ENCODE measurements at places on chromosomes 16 and 17.

DNA sequence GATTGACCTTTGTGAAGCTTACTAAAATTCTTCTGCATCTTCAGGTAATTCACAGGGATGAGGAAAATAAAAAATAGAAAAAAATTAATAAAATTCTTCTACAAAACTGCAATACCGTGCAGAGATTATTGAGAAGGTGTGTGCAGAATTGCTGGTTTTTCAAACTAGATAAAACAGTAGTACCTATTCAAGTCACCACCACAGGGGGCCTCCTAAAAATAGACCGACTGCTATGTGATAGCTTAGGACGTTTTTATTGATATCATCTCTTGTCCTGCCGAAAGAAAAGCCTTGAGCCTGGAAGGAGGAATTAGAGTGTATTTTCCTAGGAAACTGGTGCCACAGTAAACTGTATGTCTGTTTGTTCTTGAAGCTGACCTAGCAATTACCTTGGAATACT is 325.9 kb downstream of the ZFHX3 start:
- no peak for DNase-seq

DNA sequence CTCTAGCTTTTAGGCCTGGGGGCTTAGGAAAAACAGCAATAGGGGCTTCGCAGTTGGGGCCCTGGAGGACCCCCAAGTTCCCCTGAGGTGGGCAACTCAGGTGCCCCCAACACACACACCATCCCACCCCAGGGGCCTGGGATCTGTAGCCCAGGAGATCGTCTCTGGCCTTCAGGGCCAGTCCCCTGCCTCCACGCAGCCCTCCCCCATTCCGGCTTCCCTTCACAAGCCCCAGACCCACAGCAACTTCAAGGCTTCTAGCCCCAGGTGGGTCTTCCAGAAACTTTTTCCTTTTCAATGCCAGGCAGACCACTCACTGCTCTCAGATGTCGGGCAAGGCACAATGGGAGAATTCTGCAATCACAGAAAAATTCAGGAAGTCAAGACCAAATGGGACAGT is 79.4 kb downstream of the C16orf78 start:
- DNase-seq = no peak

- no peak for DNase-seq
Measured at GRCh38 chr17:77467521-77467920, 326.8 kb downstream of the SEC14L1 start.

GRCh38 chr16:88561485-88562359 is 8.5 kb upstream of the ZC3H18 start:
- DNase-seq = peak; percentile 53

GRCh38 chr17:17938388-17939107 is 33.7 kb downstream of the TOM1L2 start:
- DNase-seq = no peak

DNA sequence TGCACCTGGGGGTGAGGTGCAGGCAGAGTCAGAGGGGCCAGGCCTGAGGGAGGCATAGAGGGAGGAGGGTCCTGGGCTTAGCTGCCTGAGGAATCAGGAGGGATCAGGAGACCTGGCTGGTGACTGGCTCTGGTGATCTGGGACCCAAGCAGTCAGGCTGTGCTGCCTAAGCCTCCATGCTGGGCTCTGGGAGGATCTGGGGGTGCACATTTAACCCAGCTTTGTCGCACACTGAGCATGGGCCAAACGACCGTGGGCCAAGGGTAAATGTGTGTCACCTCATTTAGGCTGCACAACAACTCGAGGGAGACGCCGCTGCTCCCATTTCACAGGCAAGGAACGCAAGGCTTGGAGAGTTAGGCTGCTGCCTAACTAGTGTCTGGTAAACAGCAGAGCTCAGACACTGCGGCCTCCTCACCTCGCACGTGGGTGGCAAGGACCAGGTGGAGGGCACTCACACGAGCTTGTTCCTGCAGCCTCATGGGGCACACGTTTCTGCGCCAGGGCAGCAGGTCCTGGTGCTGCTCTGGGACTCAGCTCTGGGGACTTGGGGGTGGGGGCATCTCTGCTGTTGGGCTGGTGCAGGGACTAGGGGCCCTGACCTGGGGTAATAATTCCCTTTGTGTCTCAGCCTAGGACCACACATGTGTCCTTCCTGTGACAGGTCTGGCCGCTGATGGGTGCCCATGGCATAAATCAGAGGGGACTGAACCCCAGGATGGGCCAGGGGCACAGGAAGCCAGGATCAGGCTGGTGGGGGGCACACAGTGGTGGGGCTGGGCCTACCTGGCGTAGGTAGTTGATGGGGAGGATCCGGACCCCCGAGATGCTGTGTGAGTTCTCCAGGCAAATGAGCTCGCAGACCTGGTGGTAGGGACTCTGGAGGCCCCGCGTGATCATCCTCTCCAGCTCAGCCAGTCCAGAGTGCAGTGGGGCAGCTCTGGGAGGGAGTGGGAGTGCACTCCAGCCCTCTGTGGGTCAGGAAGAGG is 18.7 kb downstream of the TMEM235 start:
- DNase-seq = no peak

GRCh38 chr16:27239906-27240655 is 28.5 kb downstream of the NSMCE1 start:
- DNase-seq = no peak

DNA sequence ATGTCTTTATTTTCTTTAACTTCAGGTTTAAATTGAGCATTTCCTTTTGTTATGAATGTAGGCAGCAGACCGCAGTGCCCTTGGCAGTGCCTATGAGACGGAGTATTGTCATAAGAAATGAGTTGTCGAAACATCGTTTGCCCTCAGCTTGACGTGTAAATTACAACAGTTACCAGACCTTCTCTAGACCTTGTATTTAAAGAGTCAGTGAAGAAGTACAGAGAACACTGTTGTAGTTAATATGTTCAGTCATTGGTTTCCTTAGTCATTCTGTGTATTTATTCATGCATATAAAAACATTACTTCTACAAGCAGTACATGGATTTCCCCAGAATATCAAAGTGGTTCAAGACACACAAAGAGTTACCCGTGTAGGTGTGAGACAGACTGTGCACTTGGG is 19.0 kb downstream of the IRF8 start:
- DNase-seq = no peak

GRCh38 chr16:66238696-66239095 is 127.8 kb upstream of the CDH5 start:
- DNase-seq = no peak

GRCh38 chr16:31108794-31109558 is 790 bp downstream of the BCKDK start:
- DNase-seq = no peak

DNA sequence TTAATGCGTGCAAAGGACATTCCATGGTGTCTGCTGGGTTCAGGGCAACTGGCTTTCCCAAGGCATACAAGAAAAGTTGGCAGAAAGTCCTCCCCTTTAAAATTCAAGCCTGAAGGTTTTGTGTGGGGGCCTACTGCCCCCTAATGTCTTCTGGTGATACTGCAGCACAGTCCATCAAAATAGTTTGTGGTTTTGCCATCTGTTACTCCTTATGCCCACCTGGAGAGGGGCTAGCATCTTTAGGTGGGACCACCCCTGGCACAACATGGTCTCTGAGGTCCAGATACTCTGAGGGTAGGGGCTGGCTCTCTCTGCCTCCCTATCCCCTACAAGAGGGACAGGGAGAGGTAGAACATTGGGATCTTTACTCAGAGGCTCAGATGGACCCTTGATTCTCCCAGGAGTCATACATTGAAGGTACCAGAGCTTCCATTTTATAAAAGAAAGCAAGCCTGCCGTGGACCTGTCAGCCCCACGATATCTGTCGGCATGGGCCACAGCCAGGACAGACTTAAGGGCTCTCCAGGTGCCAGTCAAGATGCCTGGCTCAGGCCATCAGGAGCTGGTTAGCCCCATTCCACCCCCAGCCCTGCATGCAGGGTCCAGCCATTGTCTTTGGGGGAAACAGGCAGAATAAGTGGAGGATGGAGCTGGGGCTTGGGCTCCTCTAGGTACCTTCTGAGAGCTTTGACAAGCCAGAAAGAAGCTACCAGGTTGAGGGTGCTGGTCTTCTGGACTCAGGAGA is 6.3 kb downstream of the ESRP2 start:
- DNase-seq = peak; percentile 60

GRCh38 chr17:75417054-75417580 is 11.6 kb upstream of the GRB2 start:
- DNase-seq = no peak

GRCh38 chr16:30659507-30660423 is 1.5 kb downstream of the FBRS start:
- DNase-seq = peak; percentile 36

DNA sequence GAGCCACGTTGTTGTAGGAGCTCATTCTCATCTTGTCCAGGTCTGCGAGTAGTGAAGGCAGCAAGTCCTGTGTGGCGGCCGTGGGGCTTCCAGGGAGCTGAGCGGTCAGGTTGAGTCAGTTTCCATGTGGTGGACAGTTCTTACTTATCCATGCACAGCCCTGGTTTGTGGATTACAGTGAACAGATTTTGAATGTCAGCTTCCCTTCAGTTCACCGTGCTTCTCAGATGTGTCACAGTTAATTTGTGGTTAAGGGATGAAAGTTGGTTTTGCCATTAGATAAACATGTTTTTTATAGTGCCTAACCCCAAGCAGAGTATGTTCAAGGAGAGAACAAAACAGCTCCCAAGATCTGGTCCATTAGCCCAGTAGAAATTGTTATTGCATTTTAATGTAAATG is 103.1 kb downstream of the RPTOR start:
- no peak for DNase-seq

GRCh38 chr17:77865716-77866115 is 92.8 kb upstream of the TNRC6C start:
- no peak for DNase-seq

DNA sequence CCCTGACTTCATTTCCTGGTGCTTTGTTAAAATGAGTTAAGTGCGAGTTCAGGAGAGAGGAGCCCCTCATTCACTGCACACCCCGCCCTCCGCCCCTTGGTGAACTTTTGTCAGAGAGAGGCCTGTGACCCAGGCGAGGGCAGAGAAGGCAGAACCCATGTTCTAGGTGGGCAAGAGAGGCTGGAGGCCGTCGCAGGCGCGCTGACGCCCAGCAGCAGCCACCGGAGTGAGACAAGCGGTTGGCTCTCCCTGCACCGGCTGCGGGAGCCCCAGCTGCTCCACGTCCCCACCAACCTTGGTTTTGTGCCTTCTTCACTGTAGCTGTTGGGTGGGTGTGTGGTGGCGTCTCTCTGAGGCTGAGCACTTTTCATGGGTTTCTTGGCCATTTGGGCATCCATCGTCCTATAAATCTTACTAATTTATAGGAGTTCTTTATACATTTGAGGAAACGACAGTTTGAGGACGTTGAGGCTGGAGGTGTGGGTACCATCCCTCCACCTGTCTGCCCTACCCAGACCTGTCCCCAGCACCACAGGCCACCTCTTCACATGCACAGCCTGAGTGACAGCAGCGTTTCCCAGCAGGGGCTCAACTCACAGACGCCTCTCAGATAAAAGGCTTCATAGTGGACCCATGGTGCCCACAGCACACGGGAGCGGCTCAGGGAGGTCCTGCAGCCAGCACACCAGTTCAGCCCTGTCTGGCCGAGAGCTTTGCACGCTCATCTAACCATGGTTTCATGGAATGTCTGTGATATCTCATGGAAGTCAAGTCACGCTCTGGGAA is 45.2 kb upstream of the CBFA2T3 start:
- no peak for DNase-seq

DNA sequence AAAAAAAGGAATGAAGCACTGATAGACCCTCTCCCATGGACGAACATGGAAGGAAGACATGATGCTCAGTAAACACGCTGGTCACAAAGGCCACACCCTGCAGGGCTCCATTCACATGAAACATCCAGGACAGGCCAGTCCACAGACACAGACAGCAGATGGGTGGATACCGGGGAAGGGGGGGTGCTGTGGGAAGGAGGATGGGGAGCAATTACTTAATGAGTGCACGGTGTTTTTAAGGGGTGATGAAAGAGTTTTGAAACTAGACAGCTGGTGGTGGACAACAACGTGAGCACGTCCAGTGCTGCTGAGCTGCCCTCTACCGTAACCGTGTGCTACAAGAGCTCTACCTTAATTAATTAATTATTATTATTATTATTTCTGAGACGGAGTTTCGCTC is 6.0 kb upstream of the SLC16A3 start:
- no peak for DNase-seq

DNA sequence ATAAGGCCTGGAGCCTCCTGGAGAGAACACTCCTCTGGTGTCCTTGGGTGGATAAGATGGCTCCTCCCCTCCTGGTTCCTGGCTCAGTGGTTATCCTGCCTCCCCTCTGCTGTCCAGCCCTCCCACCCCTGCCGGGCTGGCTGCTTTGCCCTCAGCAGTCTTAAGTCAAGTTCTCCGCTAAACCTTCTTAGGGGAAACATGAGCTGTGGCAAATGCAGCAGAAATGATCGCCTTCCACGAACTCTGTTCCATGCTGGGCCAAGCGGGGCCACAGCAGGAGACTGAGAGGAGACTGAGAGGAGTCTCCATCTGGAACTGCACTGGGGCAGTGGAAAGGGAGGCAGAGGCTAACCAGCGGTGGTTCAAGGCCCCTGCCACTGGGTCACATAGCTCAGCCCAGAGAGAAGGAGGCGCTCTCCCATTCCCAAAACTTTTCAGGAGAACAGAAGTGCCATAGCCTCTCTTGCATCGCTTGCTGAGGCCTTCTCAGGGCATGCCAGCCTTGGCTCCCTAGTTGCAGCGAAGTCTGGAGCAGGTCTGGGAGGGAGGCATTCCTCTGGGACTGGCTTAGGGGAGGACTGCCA is 26.9 kb downstream of the TNS4 start:
- DNase-seq = no peak

- DNase-seq = no peak
Measured at GRCh38 chr16:49659356-49659755, 196.6 kb downstream of the ZNF423 start.

DNA sequence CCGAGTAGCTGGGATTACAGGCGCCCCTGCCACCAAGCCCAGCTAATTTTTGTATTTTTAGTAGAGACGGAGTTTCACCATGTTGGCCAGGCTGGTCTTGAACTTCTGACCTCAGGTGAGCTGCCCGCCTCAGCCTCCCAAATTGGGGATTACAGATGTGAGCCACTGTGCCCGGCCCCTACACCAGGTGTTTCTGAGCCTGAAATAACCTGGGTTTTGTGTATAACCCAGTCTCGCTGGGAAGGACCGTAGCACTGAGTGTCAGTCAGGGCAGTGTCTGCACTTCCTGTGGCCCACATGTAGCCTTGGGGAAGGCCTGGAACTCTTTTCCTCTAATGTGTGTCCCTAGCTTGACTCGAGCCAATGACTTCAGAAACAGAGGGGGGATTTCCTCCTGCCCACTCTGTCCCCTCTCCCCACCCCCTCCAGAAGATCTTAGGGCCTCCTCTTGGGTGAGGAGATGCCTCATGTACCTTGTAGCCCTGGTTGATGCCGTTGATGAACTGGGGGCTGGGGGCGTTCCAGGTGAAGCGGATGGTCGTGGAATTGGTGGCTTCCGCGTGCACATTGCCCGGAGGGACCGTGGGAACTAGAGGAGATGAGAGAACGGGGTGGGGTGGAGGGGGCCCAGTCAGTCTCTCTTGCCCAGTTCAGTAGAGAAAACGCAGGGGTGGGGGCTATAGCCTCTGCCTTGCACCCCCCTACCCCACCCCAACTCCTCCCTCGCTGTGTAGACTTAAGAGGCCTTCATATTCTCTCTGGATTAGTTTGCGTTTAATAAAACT is 102.6 kb upstream of the CDC42EP4 start:
- DNase-seq = no peak
